ENCODE measurements at places on chromosomes 11 and 22.

GRCh38 chr22:45181766-45182165 is 18.0 kb downstream of the NUP50 start:
- DNase-seq, result no peak

DNA sequence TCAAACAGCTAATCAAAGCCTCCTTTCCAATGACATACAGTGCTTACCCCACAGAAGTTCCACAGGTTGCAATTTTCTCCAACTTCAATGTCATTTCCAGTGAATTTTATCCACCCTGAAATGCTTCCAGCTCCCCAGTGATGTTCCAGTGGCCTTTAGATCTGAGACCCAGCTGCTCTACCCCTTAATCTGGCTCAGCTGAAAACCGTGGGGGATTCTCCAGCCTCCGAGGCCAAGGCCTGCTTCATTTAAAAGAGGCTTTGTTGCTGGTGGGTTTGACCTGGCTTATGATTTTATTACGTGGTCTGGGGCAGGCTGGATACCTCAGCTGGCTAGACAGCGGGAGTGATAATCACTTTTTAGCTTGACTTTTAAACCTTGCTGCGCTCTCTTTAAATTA is 10.9 kb downstream of the HEPHL1 start:
- no peak for DNase-seq

- DNase-seq, result no peak
Measured at GRCh38 chr22:19809741-19810140, 44.9 kb downstream of the GNB1L start.

GRCh38 chr22:33130473-33130872 is 72.3 kb upstream of the SYN3 start:
- DNase-seq, result no peak

GRCh38 chr11:76162336-76163288 is 43.7 kb downstream of the WNT11 start:
- DNase-seq, result no peak

GRCh38 chr22:31497148-31497938 is 1.0 kb downstream of the SFI1 start:
- DNase-seq, result no peak

DNA sequence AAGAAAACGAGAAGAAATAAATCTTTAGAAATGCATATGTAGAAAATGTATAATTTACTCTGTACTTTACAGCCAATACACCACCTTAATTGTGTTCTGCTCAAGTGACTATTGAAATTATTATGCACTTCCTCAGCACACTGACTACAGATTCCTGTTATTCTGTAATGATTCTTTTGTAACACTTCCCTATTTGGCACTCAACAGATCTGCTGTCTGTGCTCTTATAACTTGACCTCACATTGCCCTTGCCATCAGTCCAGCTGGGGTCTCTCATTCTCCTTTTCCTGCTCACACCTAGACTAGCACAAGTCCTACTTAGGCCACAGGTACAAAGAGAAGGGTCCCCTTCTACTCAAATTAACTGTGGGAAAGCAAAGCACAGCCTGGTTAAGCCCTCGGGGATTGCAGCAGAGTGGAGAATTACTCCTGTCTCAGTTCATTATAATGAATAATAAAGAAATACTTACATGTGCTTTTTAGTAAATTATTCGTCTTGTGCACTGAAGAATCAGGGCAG is 860.4 kb downstream of the OPCML start:
- DNase-seq, result no peak

GRCh38 chr11:1906611-1907423 is 12.7 kb upstream of the TNNT3 start:
- DNase-seq, result no peak

DNA sequence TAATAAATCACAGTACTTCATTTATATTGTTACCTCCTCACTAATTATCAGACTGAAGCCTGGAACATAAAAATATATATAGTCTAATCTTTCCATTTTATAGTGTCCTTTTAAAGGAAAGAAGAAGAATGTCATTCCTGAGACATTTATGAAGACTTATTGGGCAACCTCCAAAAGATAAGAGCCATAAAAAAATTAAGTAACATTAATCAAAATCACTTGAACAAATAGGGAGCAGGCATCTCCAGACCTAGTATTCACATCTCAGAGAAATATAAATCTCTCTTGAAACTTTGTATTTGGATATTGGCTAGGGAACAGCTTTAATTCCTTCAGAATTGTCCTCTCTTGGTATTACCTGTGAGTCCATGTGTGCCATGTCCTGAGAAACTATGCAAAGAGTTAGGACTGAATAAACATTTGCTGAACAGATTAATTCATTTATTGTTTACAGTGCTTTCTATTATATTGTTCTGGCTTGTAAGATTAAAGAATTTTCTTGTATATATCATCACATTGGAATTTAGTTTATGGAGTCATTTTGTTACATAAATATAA is 530.5 kb upstream of the LRRC4C start:
- DNase-seq, result no peak

GRCh38 chr11:78465169-78465942 is 47.7 kb upstream of the GAB2 start:
- DNase-seq, result peak; percentile 65

DNA sequence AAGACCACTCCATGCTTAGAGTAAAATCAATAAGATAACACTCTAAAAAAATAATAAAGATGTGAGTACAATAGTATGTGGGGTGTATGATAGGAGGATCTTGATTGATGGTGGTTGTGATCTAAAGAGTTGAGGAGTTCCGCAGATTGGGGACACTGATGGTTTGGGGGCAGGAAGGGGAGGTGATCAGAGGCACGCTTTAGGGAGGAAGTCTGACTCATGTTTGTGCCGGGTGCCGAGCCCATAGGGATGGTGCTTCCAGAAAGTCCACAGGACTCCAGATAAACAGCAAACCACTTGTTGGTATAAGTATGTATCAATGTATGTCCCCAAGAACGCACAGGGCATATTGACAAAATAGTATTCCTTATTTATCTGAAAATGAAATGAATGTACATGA is 27.5 kb downstream of the LINC01488 start:
- DNase-seq, result no peak

DNA sequence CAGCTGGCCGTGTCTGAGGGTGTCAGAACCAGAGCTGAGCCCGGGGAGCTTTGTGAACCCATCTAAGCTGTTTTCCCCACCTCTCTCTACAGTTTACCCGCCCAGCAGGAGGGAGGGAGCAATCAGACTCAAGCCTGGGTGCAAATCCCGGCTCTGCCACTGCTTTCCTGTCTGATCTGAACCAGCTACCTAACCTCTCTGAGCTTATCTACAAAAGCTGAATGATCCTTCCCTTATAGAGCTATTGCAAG is 252 bp downstream of the APOL2 start:
- no peak for DNase-seq

- no peak for DNase-seq
Measured at GRCh38 chr22:36510966-36511881, 4.4 kb upstream of the FOXRED2 start.

DNA sequence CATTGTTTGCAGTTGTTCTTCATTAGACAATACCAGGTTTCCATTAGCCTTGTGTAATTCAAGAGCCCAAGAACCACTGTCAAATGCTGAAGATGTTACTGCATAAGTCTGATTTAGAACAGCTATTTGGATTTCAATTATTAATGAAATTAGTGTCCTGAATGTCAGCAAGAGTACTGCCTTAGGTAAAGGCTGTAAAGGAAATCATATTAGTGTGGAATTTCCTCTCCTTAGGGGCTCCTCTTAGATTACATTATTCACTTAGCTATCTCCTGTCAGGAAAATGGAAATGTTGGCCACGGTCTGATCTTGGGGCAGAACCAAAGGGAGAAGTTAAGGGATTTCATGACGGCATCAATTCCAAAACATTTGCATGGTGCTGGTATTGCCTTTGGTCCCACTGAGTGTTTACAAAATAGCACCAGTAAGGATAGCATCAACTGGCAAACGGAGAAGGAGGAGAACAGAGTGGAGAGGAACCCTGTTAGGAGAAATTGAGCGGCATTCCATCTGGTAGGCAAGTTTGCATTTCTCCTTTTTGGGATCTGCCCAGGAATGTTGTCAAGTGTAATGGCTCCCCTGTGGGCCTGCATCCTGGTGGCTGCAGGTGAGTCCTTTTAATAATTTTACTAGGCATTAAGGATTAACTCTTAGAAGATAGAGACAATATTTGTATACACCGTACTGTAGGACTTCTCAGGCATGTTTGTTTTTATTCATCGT is at the start of gene HTR3B:
TSS of gene HTR3B (plus strand) at position 418 of the 723 bp plus-strand sequence. CDS start at position 556, 138 bp downstream.
- DNase-seq, result no peak

GRCh38 chr22:46036558-46037408 is 59.8 kb upstream of the WNT7B start:
- DNase-seq, result peak; percentile 77

GRCh38 chr11:75325713-75326438 is 25.6 kb downstream of the ARRB1 start:
- DNase-seq, result peak; percentile 80

DNA sequence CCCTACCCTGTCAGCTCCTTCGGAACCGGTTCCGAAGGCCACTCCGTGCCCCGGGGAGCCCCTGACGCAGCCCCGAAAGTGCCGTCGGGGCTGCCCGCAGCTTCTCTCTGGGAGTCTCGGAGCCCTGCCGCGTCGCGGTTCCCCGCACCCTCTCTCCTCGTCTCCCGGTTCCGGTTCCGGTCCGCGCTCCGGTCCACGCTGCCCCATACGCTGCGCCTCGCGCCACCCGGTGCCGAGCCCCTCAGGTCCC is 618 bp downstream of the MTA2 start:
- DNase-seq, result no peak

DNA sequence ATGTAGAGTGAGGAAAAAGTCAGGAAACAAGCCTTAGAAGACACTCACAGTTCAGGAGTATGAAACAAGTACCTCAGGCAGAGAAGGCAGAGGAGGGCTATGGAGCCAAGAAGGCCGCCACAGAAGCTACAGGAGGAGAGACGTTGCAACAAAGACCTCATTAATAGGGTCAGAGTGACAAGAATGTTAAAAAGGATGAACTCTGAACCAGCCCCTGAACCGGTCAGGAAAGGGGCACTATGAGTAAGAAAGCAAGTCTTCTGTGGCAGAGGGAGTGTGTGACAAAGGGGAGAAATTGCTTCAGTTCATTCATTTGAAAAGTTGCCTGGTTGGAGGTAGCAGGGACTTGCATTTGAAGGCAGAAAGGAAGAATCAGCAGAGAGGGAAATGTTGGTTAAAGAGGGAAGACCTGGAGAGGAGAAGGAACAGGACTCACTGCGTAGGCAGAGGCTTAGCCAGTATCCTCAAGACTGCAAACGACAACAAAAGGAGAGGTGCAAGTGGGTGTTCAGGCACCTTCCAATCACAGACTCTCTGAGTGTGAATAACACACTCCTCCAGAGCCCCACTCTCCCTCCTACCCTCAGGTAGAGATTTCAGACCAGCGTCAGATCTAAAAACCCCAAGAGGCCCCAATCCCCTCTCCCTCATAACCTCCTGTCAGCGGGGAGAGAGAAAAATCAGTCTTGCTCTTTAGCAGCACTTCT is 15.4 kb downstream of the TAGLN start:
- DNase-seq, result no peak

GRCh38 chr22:38730411-38730871 is 24.7 kb downstream of the GTPBP1 start:
- no peak for DNase-seq

GRCh38 chr11:96967616-96968015 is 577.8 kb downstream of the JRKL start:
- DNase-seq, result no peak

DNA sequence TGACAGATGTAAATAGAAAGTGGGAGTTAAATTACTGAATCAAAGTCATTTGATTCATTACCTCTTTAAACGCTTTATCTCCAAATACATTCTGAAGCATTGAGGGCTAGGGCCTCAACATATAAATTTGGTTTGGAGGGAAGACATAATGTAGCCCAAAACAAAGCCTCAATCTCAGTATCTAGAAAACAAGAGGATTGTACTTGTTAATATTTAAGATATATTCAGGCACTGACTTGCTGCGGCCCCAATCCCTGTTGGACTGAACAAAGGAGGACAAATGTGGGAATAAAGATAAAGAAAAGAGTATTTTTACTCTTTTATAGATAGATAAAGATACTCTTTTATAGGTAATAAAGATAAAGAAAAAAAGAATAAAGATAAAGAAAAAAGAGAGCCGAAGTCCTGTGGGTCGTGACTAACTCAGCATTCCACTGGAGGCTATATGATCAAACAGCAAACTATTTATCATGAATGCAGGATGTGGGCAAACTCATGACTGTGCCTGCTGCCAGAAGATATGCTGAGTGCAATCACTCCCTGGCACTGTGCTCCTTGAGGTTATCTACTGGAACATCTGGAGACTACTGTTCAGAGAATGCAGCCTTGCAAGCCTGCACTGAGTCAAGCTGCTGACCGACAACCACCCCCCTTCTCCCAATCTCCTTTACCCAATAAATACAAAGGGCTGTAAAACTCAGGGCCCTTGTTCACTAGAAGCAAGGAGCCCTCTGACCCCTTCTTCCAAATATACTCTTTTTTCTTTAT is 6.9 kb downstream of the OR10V1 start:
- DNase-seq, result no peak

DNA sequence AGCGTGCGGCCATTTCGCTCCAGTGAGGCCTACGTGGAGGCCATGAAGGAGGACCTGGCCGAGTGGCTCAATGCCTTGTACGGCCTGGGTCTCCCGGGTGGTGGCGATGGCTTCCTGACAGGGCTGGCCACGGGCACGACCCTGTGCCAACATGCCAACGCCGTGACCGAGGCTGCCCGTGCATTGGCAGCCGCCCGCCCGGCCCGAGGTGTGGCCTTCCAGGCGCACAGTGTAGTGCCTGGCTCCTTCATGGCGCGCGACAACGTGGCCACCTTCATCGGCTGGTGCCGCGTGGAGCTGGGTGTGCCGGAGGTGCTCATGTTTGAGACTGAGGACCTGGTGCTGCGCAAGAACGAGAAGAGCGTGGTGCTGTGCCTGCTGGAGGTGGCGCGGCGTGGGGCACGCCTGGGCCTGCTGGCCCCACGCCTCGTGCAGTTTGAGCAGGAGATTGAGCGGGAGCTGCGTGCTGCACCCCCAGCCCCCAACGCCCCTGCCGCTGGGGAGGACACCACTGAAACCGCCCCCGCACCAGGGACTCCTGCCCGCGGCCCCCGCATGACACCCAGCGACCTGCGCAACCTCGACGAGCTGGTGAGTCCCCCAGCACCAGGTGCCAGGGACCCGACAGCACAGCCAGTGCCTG is 1.8 kb downstream of the GAS2L1 start:
- DNase-seq, result no peak

- no peak for DNase-seq
Measured at GRCh38 chr11:130904380-130904779, 11.9 kb downstream of the SNX19 start.

DNA sequence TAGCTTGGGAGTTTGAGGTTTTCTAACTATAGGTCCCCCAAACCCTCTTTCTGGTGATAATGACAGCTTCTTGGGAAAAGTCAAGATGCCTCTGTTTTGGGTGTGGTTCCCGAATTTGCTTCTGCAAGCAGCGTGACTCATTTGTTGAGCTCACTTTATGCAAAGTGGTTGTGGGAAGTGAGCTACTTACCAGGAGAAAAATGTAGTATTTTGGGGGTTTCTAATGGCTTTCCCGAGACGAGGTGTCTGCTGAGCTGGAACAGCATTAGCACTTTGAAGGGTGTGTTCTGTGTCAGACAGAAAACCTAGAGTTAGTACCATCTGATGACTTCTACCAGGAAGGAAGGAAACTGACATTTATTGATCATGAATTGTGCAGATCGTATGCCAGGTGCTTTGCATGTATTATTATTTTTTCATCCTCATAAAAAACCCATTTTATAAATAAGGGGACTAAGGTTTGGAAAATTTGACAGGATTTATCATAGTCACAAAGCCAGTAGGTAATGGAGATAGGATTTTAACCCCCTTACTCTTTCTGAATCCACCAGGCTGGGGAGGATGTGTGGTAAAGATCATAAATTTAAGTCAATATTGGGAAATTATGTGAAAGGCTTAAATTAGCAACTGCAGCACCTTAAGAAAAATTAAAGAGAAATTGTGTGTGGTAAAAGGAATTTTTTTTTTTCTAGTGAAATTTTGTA is 108.8 kb upstream of the CD44 start:
- no peak for DNase-seq

GRCh38 chr11:64255135-64256128 is 4.1 kb downstream of the PLCB3 start:
- no peak for DNase-seq
